Activated naive CD4-positive, alpha-beta T cell (primary cell): ENCODE measurements at places on chromosomes 1 and 21.

DNA sequence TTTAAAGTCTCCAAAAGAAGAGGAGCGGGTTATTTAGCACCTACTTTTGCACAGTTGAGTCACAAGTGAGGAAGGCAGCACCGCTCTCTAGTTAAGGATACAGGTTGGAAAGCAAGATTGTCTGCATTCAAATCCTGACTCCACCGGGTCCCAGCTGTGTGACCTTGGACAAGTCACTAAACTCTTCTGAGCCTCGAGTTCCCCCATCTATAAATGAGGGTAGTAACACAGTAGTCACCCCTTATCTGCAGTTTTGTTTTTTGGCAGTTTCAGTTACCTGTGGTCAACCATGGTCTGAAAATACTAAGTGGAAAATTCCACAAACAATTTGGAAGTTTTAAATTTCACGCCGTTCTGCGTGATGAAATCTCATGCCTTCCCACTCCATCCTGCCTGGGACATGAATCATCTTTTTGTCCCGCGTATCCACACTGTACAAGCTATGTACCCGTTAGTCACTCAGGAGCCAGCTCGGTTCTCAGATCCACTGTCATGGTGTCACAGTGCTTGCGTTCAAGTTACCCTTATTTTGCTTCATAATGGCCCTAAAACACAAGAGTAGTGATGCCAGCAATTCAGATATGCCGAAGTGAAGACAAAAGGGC lies 49.4 kb downstream of the CAPZB start:
- no peak for DNase-seq

GRCh38 chr1:202228484-202229122 lies 35.0 kb downstream of the LGR6 start:
- DNase-seq = no peak

- no peak for DNase-seq
Measured at GRCh38 chr1:41353744-41354143, 7.5 kb upstream of the FOXO6 start.

GRCh38 chr1:176987016-176987415 lies 177.5 kb downstream of the ASTN1 start:
- no peak for DNase-seq
